ENCODE measurements at places on chromosomes 6 and 20.

DNA sequence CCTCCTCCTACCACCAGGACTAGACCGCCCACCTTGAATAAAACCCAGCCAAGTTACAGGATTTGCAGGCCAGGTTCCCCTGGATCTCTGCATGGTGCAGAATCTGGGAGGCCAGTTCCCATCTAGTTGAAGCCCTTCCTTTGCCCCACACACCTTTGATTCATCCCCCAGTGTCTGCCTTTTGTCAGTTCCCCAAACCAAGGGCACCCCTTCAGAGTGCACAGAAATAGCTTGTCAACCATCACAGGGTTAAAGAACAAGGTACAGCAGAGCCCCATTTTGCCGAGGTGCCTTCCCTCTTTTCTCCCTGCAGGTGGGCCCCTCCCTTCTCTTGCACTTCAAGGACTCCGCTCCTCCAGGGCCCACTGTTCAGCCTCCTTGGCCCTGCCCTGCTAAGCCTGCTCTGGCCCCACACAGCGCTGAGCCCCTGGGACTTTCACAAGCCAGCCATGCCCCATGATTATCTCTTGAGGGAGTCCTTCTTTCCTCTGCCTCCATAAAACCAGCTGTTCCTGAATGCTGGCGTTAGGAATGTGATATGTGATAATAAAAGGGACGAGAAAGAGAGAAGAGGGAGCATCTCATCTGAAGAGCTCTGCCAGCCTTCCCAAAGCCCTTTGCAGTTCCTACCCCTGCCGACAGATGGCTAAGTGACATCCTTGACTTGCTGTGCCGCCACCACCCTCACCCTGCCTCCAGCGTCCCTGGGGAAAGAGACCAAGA is 280.3 kb downstream of the CDC5L start:
- no peak for DNase-seq

- no peak for DNase-seq
Measured at GRCh38 chr6:56297022-56297989, 49.9 kb upstream of the COL21A1 start.

- no peak for DNase-seq
Measured at GRCh38 chr6:90212274-90212673, 84.4 kb downstream of the BACH2 start.

GRCh38 chr20:50048420-50049166 is 64.4 kb downstream of the UBE2V1 start:
- DNase-seq: no peak

DNA sequence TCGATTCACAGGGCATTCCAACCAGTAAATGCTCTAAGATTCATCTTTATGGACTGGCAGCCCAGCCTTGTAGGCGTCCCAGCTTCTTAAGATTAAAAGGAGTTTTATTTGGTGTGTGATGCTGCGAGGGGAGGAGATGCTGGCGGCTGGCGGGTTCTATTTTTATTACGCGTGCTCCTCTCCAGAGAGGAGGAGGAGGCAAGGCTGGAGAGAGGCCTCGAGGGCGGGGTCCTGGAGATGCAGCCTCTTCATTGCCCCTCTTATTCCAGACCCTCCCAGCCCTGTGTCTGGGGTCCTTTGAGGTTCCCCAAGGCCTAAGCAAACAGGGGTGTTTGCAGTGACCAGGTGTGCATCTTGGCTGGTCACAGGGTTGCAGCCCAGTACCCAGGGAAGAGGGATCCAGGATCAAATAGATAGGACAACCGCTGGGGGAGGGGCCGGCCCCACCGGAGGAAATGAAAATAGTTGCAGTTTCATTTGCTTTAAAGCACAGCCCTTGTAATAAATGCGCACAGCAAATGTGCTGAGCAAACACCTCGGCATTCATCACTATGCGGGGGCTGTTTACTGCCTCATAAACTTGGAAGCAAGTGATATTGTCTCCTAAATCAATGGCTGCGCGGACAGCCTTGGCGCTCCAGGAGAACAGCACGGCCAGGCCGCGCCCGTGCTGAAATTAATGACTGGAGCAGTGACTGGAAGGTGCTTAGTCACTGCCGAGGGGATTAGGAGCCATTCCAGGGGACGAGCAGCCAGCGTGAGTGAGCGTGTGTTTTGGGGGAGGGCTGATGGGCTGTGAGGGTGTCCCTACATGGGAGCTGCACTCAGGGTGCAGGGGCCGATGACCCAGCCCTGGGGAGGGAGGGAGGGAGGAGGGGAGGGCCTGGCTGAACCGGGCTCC is 83.0 kb downstream of the TMEM242 start:
- no peak for DNase-seq

DNA sequence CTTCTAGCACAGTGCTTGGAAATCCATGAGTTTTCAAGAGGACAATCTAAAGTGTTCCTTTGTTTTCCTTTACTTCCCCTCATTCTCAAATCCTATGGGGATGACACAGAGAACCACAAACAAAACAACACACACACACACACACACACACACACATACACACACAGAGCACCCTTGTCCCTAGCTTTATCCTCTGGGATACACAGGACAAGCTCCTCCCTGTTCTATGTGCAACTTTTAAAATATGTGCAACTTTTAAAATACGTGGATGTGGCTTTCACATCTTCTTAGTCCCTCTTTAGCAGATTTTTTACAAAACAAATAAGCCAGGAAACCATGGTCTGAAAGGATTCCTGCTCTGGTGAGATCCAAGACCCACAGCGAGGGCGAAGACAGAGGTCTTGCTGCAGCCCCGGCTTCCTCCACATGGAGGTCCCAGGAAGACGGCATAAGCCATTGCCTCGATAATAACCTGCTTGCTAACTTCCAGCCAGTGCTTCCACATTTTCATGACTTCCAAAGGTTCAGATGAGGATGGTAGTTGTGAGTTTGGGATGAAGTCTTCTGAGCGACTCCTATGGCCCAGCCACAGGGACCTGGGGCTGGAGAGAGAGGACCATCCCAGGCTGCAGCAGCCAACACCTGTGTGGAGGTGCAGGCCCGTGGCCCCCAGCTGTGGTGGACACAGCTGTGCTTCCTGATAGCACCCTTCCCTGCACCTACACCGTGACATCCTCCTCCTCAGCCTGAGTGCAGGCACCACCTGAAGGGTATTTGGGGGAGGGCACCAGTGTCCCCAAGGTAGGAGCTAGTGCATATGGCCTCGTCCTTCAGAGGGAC is 62.8 kb upstream of the CD93 start:
- DNase-seq: no peak

All from activated CD4-positive, alpha-beta T cell treated with anti-CD3 and anti-CD28 coated beads for 4 hours (primary cell).